ENCODE measurements at places on chromosomes 4 and X.

GRCh38 chrX:137427816-137428215 lies 138.1 kb upstream of the ZIC3 start:
- no peak for DNase-seq

DNA sequence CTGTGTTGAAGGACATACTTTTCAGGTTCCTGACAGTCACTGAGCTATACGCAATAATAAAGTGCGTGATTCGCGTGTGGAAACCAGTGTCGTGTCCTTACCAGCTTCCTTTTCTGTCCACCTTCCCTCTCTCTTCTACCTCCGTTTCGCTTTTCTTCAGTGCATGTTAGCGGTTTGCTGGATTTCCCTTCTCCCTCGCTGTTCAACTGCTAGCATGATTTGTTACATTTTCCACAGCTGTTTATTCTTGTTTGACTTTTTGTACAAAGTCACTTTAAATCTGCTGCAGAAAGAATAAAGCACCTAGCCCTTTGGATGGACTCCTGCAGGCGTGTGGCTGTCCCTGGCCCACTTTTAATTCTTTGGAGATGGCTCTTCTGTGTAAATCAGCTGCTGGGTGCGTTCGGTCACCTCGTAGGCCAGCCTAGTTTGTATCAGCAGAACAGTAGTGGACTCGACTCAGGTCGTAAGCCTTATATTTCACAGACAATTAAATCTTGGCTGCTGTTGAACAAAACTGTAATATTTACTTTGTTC lies 8.9 kb upstream of the HAND2 start:
- no peak for DNase-seq

GRCh38 chrX:136251041-136251991 lies at the start of gene MAP7D3:
MAP7D3 (minus strand) TSS chrX:136251400; CDS start chrX:136251358, 42 bp downstream.
- no peak for DNase-seq

GRCh38 chrX:49039598-49040375 lies 3.4 kb downstream of the TFE3 start:
- no peak for DNase-seq

DNA sequence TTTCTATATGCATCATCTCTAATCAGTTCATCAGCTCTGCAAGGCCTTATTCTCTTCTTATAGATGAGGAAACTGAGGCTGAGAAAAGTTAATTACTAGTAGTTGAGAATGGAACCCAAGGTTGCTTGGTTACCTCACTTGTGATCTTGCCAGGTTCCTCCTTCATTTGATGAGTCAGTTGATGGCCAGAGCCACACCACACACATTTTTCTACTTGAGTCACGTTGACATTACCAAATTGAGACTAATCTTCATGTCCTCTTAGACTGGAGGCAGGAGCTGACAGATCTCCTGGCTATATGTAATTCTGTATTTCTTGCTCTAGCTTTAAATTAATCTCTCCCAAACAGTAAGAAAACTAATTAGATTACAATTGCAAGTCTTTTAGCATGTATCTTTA lies 428.4 kb downstream of the AFF2 start:
- no peak for DNase-seq

DNA sequence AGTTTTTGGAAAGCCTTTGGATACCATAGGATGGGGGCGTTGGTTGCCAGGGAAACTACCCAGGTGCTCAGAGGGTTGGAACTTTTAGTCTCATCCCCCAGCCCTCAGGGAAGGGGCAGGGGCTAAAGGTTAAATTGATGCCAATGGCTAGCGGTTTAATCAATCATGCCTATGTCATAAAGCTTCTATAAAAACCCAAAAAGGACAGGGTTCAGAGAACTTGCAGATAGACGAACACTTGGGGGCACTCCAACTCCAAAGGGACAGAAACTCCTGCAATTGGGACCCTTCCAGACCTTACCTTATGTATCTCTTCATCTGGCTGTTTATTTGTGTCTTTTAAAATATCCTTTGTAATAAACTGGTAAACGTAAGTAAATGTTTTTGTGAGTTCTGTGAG lies 30.0 kb upstream of the GPR173 start:
- DNase-seq, result no peak

- DNase-seq, result no peak
Observed at GRCh38 chrX:101160001-101160400, 59.6 kb upstream of the DRP2 start.

- DNase-seq, result no peak
Observed at GRCh38 chr4:52825460-52826090, 36.5 kb upstream of the RASL11B start.

DNA sequence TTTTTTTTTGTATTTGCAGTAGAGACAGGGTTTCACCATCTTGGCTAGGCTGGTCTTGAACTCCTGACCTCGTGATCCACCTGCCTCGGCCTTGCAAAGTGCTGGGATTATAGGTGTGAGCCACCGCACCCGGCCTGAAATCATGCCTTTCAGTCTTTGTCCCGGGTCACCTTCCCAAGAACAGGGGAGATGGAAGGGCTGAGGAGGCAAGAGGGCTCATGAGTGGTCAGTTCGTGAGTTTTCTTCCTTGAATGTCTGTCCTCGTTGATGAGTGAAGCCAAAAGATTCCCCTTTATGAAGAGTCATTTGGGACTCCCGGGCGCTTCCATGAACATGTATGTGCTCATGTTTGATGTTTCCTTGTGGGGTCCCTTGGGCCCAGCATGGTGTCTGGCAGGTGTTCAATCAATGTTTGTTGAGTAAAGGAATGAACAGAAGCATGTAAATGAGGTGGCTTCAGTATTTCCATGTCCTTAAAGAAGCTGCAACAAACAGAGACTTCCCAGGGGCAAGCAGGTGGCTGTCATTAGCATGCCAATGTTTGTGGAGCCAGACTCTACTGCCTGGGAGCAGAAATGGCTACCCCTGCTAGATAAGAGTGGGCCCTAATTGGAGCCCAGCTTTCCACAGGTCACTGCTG lies 3.4 kb upstream of the SEPTIN6 start:
- no peak for DNase-seq

- no peak for DNase-seq
Observed at GRCh38 chr4:105127170-105127445, 19.6 kb upstream of the TET2 start.

GRCh38 chr4:89142691-89143669 lies 31.6 kb downstream of the TIGD2 start:
- DNase-seq, result no peak

DNA sequence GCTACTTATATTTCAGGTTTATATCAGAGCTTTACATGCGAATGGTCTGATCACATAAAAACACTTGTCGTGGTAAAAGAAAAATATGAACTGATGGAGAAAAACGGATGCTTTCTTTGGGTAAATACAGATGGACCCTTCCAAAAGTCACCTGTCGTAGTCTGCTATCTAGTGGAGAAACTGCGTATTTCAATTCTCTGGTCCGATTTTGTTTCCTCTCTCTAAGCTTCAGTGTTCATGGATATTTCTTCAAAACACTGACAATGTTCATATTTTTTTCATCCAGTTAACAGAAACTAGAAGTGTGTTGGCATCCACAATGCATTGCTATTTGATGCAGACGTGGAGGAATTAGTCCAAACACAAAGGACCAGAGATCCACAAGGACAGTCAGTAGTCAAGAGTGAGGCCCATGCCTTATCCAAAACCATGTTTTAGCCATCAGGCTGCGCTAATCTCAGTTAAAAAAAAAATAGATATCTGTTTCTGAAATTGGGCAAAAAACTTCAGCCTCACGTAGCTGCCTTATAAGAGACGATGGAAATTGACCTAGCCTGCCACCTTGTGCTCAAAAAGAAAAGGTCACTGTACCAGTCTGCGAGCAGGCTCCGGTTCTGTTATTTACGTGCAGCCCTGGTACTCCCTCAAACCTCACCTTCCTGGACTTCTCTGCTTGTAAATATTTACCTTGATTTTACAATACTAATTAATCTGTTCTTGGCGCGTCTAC lies 16.0 kb downstream of the MEPE start:
- DNase-seq, result no peak

- no peak for DNase-seq
Observed at GRCh38 chr4:137521053-137521452, 11.2 kb downstream of the PCDH18 start.

DNA sequence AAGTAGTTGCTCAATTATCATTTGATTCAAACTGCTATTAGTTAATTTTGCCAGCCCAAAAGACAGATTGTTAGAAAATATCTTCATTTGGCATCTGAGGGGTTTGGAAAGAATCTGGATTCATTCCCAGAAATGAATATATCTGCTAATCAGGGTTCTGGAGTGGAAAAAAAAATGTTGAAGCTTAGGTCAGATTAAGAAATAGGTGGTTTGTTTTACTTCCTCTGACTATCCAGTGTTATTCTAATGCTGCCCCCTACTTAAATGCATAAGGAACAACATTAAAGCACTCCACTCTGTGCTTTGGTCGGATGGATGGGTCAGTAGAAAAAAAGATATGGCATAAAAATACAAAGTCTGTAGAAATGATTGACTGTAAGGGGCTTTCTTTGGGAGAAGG lies 89.0 kb downstream of the LUZP4 start:
- no peak for DNase-seq

DNA sequence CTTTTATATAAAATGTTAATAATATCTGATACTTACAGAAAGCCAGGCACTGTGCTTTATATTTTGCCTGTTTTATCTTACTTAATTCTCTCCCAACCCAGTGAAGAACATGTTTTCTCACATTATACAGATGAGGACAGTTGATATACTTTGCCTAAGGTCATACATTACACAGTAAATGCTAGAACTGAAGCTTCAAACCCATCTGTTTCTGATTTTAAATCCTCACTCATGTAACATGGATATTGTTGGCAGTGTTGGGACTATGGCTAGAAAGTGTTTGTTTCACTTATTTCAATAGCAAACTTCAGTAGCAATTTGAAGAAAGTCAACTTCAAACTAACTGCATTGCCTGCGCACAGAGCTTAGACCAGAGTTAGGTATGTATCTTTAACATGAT lies 57.4 kb downstream of the RAPGEF2 start:
- DNase-seq, result no peak

DNA sequence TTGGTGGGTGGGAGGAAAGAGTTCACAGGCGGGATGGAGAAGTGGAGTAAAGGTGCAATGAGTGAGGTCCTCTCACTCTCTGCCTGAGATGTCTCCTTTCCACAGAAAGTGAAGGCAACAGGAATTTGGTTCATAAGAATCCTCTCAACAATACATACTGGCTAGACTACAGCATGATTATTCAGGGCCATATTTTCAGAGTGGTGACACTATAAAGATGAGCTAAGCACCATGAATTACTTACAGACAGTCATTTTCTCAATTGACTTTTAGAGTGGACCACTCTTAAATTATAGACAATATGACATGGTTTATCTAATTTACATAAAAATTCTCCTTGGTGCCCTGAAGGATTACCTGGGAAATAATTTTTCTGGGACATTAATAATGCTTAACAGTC lies 286.1 kb upstream of the MAD2L1 start:
- DNase-seq, result no peak

DNA sequence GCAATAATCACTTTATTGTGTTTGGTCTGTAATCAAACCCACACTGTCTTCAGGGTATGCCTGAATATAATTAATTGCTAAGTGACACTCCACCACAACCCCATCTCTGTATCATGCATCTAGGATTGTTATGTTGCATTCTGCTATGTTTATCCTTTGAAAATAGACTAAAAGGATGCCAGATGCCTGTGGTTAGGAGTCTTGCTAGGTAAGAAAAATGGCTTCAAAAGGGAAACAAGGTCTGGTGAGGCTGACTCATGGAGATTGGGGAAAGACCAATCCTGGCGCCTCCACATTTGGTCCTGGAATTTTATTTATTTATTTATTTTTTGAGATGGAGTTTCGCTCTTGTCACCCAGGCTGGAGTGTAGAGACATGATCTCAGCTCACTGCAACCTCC lies 360.5 kb upstream of the SLC7A11 start:
- no peak for DNase-seq

- no peak for DNase-seq
Observed at GRCh38 chrX:80879143-80879542, 69.5 kb upstream of the BRWD3 start.

DNA sequence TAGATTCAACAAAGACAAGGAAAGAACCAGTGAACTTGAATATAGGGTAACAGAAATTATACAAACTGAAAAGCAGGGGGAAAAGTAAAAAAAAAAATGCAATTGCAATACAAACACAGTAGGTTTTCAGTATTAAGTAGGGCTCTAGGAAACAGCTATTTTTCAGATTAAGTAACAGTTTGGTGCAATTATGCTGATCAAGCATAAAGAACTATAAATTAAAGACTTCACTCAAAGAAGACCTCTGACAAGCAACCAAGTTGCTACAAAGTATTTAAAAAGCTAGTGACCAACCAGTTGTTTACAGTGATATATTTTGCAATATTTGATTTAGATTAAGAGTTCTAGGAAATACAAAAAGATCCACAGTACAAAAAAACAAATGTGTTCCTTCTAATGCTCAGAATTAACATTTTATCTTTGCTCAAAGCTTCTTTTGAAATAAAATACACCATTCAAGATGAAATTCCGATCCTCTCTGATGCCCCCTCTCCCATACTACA lies 230.8 kb upstream of the FTHL17 start:
- no peak for DNase-seq

DNA sequence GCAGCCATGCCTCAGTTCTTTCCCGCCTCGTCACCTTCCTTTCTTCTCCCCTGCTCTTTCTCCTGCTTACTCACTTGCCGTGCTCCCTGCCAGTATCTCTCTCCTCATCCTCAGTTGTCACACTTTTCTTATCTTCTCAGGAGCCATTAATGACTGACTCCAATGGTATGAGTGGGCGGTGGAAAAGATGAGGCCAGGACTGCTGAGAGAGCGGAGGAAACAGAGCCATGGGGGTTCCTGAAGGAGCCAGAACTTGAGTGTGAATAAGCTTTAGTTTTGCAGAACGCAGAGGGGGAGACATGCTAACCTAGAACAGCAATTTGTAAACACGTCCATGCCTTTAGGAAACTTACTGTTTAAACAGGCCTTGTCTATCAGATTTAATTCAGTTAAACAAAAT lies 126.5 kb downstream of the CHIC2 start:
- DNase-seq, result no peak

GRCh38 chr4:158530381-158530780 lies 8.7 kb downstream of the RXFP1 start:
- DNase-seq, result no peak

DNA sequence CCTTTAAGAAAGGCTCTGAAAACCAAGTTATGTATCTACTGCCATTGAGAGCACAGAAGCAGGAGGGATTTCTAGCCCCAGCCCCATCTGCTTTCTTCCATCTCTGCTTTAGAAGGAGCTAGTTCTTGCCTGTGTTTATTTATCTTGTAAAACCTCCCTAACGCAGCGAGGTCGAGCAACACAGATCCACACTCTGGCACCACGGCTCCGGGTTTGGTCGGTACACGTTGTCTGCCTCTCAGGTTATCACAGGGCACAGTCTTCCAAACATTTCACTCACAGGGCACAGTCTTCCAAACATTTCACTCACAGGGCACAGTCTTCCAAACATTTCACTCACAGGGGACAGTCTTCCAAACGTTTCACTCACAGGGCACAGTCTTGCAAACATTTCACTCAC lies 69.7 kb upstream of the TLR3 start:
- no peak for DNase-seq

- no peak for DNase-seq
Observed at GRCh38 chrX:106791495-106791894, 11.0 kb upstream of the TBC1D8B start.
